ENCODE measurements at places on chromosomes 4 and X.
A peak's percentile ranks its signal among the peaks of the same experiment; 100 is the strongest.

GRCh38 chrX:136909706-136910564, 29.4 kb upstream of the RBMX start:
- peak; percentile 39 for DNase-seq

GRCh38 chrX:44906542-44906941, 33.6 kb downstream of the KDM6A start:
- no peak for DNase-seq

- DNase-seq = no peak
Observed at GRCh38 chr4:55673424-55673823, 37.3 kb upstream of the NMU start.

GRCh38 chr4:184395971-184396391, 78.4 kb downstream of the IRF2 start:
- DNase-seq = peak; percentile 46

DNA sequence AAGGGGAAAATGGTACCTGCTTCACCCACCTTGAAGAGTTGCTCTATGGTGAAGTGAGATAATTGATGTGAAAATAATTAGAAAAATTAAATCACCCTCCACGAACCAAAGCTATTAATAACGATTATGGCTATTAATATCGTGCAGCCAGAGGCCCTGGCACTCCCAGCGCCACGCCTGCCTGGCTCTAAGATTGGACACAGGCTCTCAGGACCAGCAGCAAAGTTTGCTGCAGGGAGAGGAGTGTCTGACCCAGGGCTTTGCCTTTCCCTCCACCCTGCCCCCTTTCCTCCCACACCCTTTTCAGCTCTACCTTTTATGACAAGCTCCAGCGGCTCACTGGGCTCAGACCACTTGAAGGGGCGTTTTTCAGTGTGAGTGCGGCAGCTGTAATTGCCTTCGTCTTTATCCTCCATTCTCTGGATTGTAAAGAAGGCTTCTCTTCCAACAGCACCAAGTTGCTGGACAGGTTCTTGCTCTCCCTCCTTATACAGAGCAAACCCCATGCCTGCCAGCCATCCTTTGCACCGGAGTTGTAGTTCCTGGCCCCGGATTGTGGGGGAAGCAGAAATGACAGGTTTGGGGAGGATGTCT, 11.5 kb downstream of the IGSF1 start:
- no peak for DNase-seq

GRCh38 chr4:102754044-102754443, 6.7 kb downstream of the MANBA start:
- DNase-seq = no peak

- DNase-seq = no peak
Observed at GRCh38 chr4:175929932-175930331, 117.9 kb upstream of the GPM6A start.

DNA sequence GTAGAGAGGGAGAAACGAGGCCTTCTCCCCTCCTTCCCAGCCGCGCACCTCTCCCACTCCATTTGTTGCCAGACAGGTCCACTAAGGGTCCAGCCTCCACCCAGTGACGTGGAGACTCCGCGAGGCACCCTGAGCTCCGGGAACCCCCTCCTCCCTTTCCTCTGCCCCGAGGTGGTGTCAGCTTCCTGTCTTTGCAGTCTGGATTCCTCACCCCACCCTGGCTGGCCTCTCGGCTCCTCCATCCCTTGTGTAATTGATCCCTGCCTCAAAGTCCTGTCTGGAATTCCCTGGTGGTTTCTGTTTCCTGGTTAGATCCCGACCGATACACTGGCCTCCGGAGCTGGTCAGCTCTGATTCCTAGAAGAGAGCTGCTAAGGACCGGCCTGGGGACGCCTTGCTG, 105.9 kb upstream of the SCOC start:
- DNase-seq = no peak

GRCh38 chr4:98151145-98151924, 8.1 kb upstream of the STPG2 start:
- no peak for DNase-seq

DNA sequence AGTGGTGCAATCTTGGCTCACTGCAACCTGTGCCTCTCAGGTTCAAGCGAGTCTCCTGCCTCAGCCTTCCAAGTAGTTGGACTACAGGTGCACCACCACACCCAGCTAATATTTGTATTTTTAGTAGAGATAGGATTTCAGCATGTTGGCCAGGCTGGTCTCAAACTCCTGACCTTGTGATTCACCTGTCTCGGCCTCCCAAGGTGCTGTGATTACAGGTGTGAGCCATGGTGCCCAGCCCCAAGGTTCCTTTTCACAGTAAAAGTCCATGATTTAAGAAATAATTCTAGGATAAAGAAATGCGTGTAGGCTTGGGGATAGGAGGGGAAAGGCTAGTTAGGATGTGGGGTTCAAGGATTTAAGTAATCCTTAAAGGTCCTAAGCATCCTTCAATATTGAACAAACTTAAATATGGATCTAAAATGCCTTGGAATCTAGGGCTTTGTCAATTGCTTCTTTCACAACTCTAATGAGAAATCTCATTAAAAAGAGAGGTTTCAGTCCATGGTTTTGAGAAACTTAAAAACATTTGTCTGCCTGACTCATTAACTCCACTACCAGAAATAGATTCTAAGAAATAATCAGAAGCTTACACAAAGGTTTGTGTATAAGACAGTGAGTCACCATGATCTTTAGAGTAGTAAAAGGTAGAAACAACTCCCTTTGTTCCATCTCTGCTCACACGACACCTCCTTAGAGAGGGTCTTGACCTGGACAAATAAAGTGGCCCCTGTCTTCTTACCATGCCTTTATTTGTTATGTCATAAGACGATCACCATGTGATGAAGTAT, 203.2 kb downstream of the PTTG2 start:
- DNase-seq = no peak

DNA sequence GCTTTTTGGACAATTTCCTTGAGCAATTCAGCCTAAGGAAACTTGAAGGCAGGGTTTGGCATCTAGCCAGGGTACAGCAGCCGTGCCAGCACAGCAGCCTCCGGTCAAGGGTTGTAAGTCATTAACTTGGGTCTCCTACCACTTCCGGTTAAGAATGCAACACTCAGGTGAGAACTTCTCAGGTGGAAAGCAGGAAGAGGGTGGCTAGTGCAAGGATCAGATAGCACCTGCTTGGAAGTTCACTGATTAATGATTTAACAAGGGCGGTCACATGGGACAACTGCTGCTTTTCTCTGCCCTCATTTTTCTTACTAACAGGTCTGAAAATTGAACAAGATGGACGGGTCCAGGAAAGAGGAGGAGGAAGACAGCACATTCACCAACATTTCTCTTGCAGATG, 30.1 kb upstream of the SCOC start:
- DNase-seq = no peak

GRCh38 chrX:153723351-153724251, 586 bp downstream of the BCAP31 start:
- DNase-seq = peak; percentile 59

- no peak for DNase-seq
Observed at GRCh38 chr4:16442296-16442695, 216.0 kb upstream of the TAPT1 start.

DNA sequence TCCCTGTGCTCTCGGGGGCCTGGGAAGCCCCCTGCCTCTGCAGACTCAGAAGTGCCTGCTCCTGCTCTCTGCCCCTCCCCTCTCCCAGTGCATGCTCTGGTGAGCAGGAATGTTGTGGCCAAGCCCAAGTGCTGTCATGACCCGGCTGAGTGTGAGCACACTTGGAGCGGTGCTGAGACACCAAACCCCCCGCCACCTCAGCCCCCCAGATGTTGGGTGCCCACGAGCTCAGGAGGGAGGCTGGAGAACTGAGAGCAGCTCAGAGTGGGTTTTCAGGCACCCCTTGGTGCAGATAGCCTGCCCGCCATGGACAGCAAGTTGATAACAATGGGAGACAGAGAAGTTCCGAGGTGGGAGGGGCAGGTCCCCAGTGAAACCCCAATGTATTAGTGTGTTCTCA, 477.4 kb downstream of the ACTRT1 start:
- no peak for DNase-seq

DNA sequence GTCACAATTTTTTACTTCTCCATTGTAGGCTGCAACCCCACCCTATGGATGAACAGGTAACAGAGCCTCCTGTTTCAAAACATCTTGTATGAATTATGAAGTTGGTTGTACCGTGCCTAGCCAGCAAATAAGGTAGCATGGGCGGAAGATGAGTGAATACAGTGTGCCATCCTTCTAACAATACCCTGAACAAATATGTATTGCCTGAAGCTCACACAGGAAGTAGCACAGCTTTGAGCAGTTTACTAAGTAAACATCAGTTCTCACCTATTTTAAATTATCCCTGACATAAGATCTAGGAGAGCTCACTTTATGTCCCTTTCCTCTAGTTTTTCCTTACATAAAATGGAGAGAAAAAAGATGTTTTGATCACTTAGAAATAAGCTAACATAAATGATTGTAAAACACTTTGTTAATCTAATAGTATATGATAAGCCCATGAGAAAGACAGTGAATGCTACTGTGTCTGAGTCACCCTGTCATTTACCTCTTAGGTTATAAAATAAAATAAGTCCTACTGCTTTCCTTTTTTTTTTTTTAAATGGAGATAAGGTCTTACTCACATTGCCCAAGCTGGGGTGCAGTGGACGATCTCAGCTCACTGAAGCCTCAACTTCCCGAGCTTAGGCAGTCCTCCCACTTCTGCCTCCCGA, 36.6 kb downstream of the GRSF1 start:
- DNase-seq = no peak

DNA sequence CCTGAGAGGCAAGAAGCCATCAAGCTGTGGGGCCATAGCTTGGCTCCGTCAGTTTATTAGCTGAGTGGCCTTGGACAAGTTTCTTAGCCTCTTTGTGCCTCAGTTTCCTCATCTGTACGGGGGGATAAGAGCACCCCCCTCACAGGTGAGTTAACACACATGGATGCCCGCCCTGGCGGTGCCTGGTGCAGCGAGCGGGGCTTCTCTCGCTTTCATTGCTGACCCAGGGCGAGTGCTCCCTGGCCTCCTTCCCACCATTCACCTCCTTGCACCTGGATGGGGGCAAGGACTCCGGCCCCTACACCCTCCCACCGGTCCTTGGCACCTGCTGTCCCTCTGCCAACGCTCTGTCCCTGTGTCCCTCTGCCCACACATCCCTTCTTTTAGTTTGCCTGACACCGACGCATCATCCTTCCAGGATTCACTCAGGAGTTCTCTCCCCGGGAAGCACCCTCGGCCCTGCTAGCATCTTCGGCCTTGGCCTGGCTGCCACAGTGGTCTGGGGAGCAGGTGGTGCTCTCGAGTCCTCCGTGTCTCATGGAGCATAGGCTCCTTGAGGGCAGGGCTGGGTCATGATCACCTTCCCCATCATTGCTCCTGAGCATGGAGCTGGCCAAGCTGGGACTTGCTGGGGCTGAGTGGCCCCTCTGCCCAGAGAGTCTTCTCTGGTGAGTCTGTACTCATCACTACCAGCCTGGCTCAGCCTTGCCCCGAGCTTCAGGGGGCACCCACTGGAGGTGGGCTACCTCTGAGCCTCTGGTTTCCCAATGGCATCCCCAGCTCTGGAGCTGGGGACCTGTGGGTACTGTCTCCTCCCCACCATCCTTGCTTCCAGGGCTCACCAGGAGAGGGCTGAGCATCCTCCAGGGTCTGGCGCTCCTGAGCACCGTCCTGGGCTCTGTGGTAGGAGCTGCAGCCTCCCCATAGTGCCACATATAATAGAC, 53.8 kb upstream of the SORCS2 start:
- no peak for DNase-seq

DNA sequence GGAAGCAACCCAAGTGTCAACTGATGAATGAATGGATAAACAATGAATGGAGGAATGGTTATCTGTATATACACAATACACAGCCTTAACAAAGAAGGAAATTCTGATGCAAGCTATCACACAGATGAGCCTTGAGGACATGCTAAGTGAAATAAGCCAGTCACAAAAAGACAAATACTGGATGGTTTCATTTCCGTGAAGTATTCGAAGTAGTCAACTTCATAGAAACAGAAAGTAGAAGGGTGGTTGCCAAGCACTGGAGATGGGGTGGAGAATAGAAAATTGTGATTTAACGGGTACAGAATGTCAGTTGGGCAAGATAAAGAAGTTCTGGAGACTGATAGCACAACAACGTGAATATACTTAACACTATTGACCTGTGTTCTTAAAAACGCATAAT, 28.2 kb downstream of the CENPU start:
- DNase-seq = no peak

DNA sequence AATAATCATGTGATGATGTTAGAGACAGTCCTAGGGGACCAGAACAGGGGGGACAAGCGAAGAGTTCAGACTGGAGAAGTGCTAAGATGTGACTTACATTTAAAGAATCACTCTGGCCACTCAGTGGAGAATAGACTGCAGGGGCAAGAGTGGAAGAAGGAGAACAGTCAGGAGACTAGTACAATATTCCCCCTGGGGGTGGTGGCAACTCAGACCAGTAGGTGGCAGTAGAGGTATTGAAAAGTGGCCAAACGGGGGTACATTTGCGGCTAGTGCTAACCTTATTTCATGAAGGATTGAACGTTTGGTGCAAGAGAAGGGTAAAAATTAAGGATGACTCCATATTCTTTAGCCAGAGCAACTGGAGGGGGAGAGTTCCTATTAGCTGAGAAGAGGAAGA, 2.7 kb upstream of the BMX start:
- DNase-seq = peak; percentile 39

DNA sequence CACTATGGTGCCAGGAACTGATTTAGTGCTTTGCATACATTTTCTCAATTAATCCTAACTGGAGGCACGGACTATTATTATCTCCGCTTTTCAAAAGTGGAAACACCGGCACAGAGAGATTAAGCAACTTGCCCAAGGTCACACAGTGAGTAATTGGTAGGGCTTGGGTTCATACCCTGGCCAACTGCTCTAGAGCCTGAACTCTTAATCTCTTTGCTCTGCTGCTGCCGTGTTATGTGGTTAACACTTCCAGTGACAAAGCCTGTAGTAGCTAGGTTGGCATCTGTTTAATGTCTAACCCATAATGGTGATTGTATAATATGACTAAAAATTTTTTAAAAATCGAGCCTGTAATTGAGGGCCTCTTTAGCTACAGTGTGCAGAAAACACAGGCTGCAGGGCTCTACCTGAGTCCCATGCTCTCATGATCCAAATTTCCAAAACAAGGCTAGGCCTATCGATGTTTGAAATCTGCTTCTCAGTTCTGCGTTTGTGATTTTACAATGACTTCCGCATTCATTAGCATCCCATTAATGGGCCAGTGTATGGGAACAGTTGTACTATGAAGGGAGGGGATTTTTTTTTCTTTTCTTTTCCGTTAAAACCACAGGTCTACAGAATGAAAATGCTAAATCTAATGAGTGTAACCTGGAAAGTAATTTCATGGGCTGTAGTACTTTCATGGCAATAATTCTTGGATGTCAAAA, 219.3 kb upstream of the JADE1 start:
- DNase-seq = no peak

GRCh38 chr4:3291411-3291968, 1.3 kb upstream of the RGS12 start:
- no peak for DNase-seq

Data from GM12892 (cell line).